ENCODE measurements at places on chromosomes 4 and X.

GRCh38 chr4:152992027-152992426 lies 55.9 kb downstream of the FHDC1 start:
- no peak for DNase-seq

GRCh38 chr4:7867701-7868435 lies 71.8 kb downstream of the AFAP1 start:
- DNase-seq: no peak

- no peak for DNase-seq
Measured at GRCh38 chrX:67523932-67524331, 19.9 kb upstream of the AR start.

DNA sequence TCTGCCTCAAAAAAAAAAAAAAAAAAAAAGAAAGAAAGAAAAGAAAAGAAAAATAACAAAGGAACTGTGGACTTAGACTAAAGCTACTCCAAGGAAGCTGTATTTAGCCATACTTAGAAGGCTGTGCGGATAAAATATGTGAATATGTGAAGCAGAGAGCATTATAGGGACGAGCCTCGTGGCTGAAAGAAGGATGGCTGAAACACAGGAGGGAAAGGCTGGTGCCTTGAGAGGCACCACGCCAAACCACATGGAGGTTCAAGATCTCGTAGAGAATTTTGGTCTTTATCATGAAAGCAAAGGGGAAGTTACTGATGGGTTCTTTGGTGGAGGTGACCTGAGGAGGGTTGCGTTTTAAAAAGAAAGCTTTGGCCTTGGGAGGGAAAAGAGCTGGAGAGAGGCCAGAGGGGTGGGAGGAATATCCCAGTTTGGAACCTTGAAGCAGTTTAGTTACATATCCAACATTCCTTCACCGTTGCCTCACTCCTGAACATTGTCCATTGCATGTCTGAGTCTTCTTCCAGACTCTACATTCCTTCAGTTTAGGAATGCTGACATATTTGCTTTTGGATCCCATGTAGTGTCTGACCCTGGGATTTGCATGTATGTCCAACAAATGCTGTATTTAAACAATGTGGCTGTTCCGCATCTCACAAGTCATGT lies 82.5 kb downstream of the CPE start:
- DNase-seq: no peak

DNA sequence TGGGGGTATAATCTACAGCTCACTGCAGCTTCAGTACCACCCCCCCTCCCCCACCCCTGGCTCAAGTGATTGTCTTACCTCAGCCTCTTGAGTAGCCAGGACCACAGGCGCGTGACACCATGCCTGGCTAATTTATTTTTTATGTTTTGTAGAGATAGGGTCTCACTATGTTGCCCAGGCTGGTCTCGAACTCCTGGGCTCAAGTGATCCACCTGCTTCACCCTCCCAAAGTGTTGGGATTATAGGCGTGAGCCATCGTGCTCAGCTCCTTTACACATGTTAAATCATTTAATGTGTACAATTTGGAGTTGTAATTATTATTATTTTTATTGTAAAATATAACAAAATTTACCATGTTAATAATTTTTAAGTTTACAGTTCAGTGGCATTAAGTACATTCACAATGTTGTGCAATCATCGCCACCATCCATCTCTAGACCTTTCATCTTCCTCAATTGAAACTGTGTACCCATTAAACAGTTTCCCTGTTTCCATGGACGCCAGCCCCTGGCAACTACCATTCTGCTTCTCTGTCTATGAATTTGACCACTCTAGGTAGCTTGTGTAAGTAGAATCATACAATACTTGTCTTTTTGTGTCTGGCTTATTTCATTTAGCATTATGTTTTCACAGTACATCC lies 6.1 kb downstream of the SLAIN2 start:
- no peak for DNase-seq

DNA sequence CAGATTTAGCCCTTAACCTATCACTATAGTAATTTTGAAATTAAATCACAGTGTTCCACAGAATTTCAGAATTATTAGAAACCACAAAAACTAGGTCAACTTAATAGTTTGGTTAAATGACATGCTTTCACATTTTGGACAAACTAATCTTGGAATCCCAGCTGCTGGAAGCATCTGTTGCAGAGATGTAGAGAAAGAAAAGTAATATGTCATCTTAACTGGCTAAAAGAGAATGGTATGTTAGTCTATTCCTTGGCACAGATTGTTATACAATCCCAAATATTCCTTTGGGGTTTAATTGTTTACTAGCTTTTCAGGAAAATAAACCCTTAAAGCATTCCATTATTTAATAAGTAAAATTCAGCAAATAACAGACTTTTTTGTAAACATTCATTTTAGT lies 519.9 kb downstream of the IL15 start:
- no peak for DNase-seq

DNA sequence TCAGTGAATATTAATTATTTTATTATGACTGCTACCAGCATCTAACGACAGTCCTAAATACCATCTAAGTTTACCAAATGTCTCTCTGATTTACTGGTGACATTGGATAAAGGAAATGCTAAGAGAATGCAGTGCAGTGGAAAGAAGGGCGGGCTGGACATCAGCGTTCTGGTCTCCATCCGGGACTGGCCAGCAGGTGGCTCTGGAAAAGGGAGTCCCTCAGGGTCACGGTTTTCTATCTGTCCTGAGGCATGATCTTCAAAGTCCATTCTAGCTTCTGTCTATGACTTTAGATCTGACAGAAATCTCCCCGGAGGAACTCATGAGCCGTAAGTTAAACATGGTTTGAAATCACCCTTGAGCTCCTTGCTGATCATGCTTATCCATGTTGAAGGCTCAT lies 3.3 kb downstream of the TRIM2 start:
- DNase-seq: no peak

Measured in stimulated activated CD8-positive, alpha-beta memory T cell treated with anti-CD3 and anti-CD28 coated beads, Interleukin-2, amount 100 ng/mL, for 1 hour (primary cell).